ENCODE measurements at places on chromosomes 12 and 14. TPM values are rescaled to one million over a fixed set of nuclear protein-coding genes. Genes with fewer than 3 reads are reported as not detected.

- DNase-seq, result no peak
These were observed 199.3 kb downstream of the ALG10B start for GRCh38 chr12:38515912-38516311.

PTPRQ gene
- not detected for total RNA-seq

- no peak for DNase-seq
These were observed 65.4 kb downstream of the TAOK3 start for GRCh38 chr12:118307069-118307954.

- no peak for DNase-seq
These were observed 7.4 kb upstream of the PTGES3 start for GRCh38 chr12:56695327-56696101.

DNA sequence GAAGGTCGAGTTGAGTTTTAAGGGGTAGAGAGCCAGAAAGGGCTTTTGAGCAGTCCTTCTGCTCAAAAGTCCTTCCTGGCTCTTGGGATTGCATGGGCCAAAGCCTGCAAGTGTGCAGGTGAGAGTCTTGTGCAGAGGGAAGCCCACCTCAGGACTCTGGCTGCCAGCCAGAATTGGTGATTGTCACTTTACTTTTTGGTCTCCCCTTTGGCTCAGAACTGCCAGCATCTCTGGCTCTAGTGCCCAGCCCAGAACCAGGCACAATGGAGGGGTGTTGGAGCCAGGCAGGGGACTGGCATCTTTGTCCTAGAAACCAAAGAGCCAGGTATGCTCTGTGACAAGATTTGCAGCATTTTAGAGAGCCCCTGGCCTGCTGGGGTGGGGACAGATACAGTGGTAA lies 23.5 kb downstream of the FAM222A start:
- no peak for DNase-seq

DNA sequence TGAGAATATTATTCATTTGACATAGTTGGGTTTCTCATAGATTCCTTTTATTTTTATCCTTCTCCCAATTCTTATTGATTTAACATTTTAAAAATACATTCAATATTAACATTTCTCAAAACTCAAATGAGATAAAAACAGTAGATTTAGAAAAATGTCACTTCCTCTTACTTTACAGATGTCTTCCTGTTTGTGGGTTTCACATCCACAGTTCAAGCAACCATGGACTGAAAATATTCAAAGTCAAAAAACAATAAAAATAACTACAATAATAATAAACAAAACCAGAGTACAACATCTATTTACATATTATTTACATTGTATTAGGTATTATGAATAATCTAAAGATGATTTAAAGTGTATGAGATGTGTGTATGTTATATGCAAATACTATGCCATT lies 111.3 kb upstream of the SLC16A7 start:
- DNase-seq, result no peak

GRCh38 chr14:94059998-94060397 lies 21.0 kb downstream of the DDX24 start:
- no peak for DNase-seq

FGF6 gene
- not detected for total RNA-seq

TEX52 gene
- total RNA-seq, result 0.34 TPM
